ENCODE measurements at places on chromosomes 4 and X. TPM values are rescaled to one million over a fixed set of nuclear protein-coding genes. Genes with fewer than 3 reads are reported as not detected.

GRCh38 chr4:29540439-29541102, 1179.6 kb upstream of the PCDH7 start:
- DNase-seq, result no peak

DNA sequence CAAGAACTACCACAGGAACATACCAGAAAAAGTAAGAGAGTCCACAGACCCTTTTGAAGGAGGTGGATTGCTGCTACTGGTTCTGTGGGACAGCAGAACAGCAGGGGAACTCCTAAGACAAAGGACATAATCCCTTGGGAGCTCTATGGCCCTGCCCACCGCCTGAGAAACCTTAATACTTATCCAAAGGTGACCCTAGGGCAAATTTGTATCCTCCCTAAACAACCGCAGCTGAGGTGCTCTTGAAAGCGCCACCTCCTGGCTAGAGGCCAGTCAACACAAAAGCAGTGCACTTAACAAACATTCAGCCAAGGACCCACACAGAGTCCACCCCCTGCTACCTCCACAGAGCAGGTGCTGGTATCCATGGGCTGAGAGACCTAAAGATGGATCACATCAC, 136.8 kb downstream of the ADAM29 start:
- DNase-seq, result no peak

- DNase-seq, result no peak
These were observed 4.9 kb downstream of the ATP1B4 start for GRCh38 chrX:120366794-120367193.

- no peak for DNase-seq
These were observed 113.4 kb downstream of the ANTXR2 start for GRCh38 chr4:79959652-79960051.

DNA sequence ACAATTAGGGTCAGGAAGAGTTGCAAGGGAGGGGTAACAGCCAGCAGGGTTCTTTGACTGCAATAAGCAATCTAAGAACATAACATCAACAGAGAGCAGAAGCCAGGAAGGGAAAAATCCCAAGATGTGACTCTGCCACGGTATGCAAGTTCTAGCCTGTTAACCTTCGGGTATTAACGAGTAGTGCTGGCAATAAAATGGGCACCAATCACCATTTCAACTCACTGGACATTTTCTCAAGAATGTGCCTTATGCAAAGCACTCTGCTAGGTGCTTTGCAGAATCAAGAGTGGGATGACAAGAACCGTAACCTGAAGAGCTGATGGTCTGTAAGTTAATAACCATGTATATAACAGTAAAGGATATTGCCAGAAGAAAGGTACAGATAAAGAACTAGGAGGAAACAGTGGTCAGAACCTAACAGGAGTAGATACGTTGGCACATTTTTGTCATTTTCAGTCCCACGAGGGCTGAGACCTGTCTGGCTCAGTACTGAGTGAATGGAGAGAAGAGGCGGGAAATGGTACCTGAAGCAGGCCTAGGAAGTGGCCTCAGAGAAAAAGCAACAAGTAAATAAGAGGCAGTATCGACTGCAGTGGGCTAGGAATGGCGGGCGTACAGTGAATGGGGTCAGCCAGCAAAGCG, 2.7 kb downstream of the ELOVL6 start:
- no peak for DNase-seq

DNA sequence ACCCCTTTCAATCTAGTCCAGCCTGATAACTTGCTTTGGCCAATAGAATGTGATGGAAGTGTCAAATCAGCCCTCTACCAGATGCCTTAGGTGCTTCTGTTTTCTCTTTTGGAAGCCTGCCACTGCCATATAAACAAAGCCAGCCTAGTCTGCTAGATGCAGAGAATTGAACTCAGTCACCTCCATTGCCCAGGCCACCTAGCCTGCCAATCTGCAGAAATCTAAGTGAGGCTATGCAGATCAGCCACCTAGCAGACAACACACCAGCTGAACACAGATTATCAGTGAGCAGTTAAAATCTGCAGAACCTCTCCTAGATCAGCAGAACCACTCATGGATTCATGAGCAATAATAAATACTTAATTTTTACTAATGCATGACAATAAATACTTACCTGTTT, 1108.2 kb downstream of the PCDH18 start:
- no peak for DNase-seq

- no peak for DNase-seq
These were observed 91.0 kb downstream of the ARHGAP24 start for GRCh38 chr4:85565761-85566480.

DNA sequence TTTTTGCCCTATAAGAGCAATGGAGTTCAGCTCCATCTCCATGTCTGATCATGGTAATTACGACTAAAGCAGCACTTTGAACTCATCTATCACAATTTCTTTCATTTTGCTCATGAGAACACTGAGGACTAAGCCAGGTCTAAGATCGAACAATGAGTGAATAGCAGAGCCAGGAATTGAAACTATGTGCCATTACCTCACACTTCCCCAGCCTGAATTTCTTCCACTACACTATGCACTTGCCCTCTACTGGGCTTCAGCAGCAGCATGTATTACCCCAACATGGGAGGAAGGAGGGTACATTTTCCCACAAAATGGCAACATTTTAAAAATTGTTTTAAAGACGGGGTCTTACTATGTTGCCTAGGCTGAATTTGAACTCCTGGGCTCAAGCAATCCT, 274.7 kb upstream of the FGF13 start:
- DNase-seq, result no peak

GRCh38 chr4:20474119-20474518, 222.4 kb downstream of the SLIT2 start:
- no peak for DNase-seq

GRCh38 chrX:145818186-145819113, 821 bp downstream of the SLITRK2 start:
- DNase-seq, result no peak

GRCh38 chr4:139209470-139210063, 32.5 kb upstream of the ELF2 start:
- no peak for DNase-seq

- no peak for DNase-seq
These were observed 5.2 kb upstream of the NUP54 start for GRCh38 chr4:76153356-76153755.

DNA sequence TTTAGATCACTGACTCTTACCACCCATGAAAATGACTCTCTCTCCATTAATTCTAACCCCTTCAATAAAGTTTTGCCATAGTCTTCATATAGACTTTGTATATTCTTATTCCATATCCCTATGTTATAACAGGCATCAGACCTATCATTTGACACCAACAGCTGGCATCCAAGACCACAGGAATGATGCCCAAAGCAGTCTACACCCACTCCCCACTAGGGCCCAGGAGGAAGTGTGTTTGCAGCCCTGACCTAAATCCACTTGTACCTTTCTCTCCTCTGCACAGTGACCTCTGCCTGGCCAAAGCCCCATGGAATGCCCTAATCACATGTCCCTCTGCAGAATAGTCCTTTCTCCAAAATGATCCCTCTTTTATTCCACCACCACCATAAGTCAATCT, 219.2 kb downstream of the CBR4 start:
- no peak for DNase-seq

- DNase-seq, result no peak
These were observed 228.5 kb downstream of the AFF2 start for GRCh38 chrX:148728901-148729300.

GRCh38 chrX:8743126-8743732, 11.3 kb upstream of the ANOS1 start:
- no peak for DNase-seq

DNA sequence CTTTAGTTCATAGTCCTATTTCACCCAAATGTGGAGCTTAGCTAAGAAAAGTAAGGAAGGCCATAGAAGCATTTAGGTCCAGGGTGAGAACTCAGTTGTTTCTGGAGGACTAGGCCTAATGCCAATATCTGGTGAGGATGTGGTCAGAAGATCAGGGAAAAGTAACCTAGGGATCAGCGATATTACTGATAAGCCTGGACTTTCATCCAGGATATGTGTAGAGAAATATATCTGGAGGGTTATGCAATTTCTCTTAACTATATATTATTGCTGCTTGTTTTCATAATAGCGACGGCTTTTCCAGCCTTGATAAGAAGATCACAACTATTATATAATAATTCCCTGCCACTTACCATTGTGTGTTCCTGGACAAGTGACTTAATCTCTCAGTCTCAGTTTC, 81.1 kb downstream of the FRAS1 start:
- no peak for DNase-seq

DNA sequence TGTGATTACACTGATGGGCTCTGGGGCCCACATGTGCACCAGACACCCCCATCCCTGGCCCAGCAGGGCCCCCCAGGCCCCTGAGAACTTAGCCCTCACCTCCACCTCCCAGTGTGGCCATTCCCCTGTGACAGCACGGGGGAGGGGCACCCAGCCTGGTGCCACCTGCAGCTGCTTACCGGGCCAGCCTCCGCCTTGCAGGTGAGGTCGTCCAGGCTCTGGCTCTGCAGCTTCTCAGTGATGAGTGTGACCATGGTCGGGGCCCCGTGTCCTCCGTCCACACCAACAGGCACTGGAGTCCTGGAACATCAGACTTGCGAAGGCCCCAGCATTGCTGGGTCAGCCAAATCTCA, 15.6 kb downstream of the FAM53A start:
- DNase-seq, result no peak

DNA sequence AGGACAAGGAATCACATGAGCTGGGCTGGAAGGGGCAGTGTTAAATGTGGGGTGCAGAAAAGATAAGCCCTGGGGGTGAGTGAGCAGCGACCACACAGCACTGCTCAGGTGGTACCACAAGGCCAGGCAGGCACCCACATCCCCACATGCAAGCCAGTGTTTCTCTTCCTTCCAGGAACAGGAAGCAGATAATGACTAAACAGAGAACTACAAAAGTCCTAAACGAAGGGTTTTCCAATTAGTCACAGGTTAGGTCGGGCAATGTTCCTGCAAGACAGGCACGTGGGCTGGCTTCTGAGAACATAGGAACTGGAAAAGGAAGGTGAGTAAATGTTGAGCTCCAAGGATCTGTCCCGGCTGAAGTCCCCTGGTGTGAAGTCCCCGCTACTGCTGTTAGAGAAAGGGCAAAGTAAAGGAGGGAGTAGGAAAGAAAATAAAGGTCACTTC, 19.5 kb downstream of the RELL1 start:
- no peak for DNase-seq

DNA sequence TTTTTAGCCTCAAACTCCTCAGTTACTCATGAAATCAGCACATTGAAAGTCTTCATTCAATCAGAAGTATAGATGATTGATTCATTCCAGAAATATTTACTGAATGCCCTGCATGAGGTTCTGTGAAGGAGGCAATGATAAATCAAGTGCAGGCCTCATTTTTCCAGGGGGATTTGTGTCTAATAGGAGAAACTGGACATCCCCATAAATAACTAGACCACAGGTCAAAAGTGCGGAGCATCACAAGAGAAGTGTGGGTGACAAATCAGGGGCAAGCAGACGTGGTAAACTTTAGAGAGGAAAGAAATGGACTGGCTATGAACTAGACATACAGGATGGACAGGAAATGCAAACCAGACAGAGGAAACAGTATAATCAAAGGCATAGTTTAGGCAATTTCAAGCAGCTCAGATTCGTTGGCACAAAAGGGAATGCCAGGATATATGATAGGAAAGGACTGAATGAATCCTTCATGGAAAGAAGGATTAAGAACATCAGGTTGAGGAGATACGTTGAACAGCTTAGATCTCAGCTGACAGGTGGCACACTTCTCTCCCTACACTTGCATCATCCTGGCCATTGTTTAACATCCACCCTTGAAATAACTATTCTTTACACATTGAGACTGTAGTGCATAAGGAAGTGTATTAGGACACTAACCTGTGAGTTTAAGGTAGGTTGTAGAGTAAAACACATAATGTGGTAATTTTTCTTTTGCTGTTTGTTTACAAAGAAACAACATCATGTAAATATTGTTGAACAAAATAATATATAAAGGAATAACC, 69.6 kb upstream of the RASGEF1B start:
- DNase-seq, result no peak

- DNase-seq, result no peak
These were observed 188.6 kb downstream of the COMMD8 start for GRCh38 chr4:47274901-47275300.

- DNase-seq, result no peak
These were observed 595 bp downstream of the MBNL3 start for GRCh38 chrX:132488180-132488705.

- no peak for DNase-seq
These were observed 160.2 kb downstream of the MAGEB5 start for GRCh38 chrX:26376037-26376708.

GRCh38 chr4:169384779-169385178, 114.0 kb upstream of the SH3RF1 start:
- DNase-seq, result no peak

DNA sequence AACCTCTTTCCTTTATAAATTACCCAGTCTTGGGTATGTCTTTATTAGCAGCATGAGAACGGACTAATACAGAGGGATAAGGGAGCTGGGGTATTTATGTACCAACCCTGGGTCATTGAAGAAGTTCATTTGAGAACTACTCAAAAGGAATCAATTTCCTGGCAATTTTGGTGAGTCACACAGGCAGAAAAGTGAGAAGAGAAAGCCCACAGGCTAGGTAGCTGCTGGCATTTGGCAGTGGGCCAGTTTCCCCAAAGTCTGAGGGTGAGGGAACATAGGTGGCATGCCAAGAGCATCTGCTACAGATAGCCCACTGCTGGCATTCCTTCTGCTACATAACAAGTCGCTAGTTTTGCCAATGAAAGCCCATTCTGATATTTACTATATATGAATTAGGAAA, 411.2 kb downstream of the MID1IP1 start:
- no peak for DNase-seq

- DNase-seq, result peak; percentile 87
These were observed at the start of gene ARMCX4 for GRCh38 chrX:101485212-101485949. Gene ARMCX4, plus strand, starts transcription at chrX:101485456. Its CDS starts 3,134 bp downstream, at chrX:101488590.

GRCh38 chrX:119579414-119579813, 5.1 kb downstream of the UBE2A start:
- no peak for DNase-seq

DNA sequence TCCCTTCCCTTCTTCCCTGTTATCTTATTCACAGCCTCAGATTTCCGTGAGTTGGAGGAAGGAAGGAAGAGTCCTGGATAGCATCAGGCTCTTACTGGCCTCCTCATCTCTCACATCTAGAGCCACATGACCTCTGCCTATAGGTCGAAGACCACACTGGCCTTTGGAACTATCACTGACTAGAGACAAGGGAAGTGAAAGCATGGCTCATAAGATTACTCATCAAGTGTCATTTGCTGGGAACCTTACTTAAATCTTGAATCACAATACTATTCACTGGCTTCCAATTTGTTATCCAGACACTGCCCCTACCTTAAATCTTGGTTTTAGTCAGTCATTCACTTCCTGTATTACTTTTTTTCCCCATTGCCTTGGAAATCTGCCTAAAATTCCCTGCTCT, 61.6 kb upstream of the MTMR8 start:
- no peak for DNase-seq

- DNase-seq, result no peak
These were observed 711.3 kb upstream of the AMOT start for GRCh38 chrX:113551919-113552318.

Gene FGF5
- total RNA-seq, result 6.2 TPM

Gene NR3C2
- 15.8 TPM for total RNA-seq

Gene LGI2
- 4.4 TPM for total RNA-seq

Gene NCAPG
- total RNA-seq, result under 0.01 TPM

Gene PF4V1
- total RNA-seq, result not detected

Gene PDLIM3
- 568 TPM for total RNA-seq

Gene ERCC6L
- total RNA-seq, result not detected

Gene DCAF16
- 24.6 TPM for total RNA-seq

Gene SPARCL1
- 1,095 TPM for total RNA-seq

Gene ZNF718
- total RNA-seq, result 13.2 TPM

Gene GPR143
- not detected for total RNA-seq

Gene NKX6-1
- total RNA-seq, result not detected

Measured in sigmoid colon (tissue), 7 donors.